ENCODE measurements at places on chromosomes 2 and 18.

GRCh38 chr2:229669841-229670240, 44.5 kb downstream of the DNER start:
- DNase-seq, result no peak

GRCh38 chr18:32724071-32724749, 48.6 kb downstream of the KLHL14 start:
- DNase-seq, result no peak

DNA sequence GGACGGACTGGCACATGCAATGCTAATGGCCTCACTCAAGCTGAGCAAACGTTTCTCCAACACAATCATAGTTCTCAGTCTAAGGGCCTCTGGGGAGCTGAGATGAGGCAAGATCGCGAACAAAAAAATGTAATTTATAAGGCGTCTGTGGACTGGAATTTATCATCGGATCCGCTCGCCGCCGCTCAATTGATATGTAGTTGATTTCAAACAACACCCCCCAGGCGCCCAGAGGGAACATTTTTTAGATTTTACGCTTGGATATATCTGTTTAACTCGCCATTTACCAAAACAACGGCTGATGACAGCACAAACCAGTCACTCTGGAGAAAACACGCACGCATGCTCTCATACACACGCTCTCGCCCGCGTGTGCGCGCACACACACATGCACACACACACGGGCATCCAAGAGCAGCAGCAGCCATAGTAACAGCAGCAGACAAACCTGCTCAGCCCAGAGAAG, 335.8 kb downstream of the SMAD2 start:
- no peak for DNase-seq

- no peak for DNase-seq
Measured at GRCh38 chr2:141242008-141242407, 888.8 kb downstream of the LRP1B start.

- no peak for DNase-seq
Measured at GRCh38 chr2:85628658-85629057, 12.7 kb downstream of the USP39 start.

DNA sequence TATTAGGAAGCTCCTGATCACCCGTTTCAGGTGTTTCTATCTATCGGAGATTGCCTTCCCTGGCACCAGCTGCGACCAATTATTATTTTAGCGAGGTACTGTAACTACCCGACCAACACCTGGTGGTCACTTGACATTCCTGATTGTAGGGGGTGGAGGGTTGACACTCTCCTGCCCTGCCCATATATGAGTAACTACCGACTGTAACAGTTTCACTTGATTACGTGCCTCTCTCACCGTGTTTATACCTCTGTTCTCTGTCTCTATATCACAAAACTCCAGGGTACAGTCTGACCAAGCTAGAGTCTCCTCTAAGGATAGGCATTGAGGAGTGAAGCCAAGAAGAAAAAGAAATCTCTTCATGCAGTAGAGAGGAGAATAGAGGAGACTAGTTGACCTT, 268.0 kb upstream of the LRATD1 start:
- DNase-seq, result no peak

DNA sequence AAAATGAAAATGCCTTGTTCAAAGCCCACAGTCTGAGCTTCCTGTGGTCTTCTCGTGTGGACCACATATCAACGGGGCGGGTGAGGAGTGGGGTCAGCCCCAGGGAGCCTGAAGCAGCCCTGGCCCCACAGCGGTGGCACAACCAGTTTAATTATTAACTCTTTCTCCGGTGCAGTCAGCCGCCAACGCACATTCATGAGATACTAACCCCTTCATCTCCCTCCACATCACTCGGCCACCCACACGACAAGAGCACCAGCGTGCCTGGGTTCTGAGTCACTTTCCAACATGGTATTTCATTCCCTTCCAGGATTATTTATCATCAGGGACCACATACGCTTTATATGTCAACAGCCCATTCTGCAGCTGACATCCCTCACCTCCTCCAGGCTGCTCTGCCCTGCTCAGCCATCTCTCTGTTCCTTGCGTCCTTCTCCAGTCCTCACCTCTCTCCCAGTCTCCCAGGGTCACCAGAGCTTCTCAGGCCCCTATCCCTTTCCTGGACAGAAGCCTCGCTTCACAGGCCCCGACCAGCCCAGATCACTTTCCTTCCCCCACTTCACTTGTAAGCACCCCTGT, 48.0 kb upstream of the ID2 start:
- no peak for DNase-seq
